Stimulated activated CD8-positive, alpha-beta memory T cell treated with anti-CD3 and anti-CD28 coated beads, Interleukin-7, amount 100 ng/mL, for 24 hours (primary cell): ENCODE measurements at places on chromosomes 11 and 22.
A peak's percentile ranks its signal among the peaks of the same experiment; 100 is the strongest.

DNA sequence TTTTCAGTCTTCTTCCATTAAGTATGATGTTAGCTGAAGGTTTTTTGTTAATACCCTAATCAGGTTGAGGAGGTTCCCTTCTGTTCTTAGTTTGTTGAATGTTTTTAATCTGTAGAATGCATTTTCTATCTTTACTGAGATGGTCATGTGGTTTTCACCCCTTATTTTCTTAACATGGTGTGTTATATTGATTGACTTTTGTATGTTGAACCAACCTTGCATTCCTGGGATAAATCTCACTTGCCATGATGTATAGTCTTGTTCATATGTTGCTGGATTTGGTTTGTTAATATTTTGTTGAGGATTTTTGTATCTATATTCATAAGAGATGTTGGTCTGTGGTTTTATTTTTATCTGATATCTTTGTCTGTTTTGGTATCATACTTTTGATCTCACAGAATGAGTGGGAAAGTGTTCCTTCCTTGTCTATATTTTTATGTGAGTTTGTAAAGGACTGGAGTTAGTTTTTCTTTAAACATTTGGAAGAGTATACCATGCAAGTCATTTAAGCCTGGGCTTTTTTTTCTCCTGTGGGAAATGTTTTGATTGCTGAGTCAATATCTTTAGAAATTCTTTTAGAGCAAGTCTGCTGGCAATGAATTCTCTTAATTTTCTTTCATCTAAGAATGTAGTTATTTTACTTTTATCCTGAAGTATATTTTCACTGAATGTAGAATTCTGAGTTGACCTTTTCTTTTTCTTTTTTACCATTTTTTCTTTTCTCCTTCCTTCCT lies 5.5 kb upstream of the P4HA3 start:
- no peak for DNase-seq

GRCh38 chr11:62546929-62547625 lies 471 bp upstream of the AHNAK start:
- no peak for DNase-seq

GRCh38 chr11:30196400-30197206 lies 34.2 kb upstream of the FSHB start:
- peak; percentile 2 for DNase-seq

DNA sequence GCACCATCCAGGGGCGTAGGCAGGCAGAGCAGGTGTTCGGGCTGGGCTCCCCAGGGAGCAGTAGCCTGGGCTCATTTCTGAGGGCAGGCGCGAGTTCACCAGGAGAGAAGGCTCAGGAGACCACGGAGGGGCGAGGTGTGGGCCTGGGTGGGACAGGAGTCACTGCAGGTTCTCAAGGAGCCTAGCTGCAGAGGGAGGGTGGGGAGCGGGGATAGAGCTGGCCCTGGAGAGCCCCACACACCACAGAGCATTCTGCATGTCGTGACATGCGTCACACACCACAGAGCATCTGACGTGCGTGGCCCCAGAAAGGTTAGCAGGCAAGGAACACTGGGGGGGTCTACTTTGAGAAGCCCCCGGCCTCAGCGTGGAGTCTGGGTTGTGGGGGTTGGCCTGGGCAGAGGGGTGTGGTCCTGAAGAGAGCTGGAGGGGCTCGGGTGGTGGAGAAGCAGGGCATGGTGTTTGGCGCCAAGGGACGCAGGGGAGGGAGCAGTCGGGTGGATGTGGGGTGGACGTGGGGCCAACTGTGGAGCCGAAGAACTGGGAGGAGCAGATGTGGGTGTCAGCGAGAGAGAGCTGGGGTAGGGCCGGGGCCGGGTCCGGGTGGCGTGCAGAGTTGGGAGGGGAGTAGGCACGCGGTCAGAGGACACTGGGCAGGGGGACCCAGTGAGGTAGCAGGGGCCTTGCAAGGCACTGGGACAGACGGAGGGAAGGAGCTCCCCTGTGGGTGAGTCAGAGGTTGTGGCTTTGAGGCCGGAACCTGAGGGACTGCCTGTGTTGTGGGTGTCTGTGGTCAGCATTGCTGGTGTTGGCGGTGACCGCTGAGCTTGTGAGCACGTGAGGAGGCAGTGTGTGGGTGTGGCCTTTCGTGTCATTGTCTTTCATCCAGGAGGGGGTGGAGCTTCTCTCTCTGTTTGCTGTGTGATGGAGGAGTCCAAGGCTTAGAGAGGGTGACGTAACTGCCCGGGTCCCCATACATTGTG lies 25.5 kb downstream of the CTTN start:
- DNase-seq: peak; percentile 14

- DNase-seq: no peak
Measured at GRCh38 chr11:124026498-124026897, at the start of gene OR10G8. OR10G8 (plus strand) TSS chr11:124026798; CDS start chr11:124029623, 2,825 bp downstream.

DNA sequence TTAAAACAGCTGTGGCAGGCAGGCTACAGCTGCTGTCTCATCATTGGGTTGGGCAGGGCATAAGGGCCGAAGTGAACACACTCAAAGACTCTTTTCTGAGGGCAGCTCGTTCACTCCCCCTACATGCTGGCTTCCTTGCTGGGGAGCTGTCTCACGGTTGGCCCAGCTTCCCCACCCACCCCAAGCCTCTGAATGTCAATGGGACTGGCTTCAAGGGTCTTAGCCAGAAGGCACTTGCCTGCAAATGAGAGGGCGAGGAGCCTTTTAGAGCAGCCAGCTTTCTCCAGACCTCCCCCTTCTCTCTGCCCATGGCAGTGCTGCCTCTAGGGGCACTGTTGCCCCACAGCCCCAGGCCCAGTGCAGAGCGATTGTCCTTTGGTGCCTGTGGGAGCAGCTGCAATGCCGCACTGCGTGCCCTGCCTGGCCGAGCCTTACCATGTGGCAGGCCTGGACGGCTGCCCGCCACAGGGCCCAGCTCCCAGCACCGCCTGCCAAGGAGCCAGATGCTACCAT lies 94.7 kb upstream of the RASSF10 start:
- no peak for DNase-seq

DNA sequence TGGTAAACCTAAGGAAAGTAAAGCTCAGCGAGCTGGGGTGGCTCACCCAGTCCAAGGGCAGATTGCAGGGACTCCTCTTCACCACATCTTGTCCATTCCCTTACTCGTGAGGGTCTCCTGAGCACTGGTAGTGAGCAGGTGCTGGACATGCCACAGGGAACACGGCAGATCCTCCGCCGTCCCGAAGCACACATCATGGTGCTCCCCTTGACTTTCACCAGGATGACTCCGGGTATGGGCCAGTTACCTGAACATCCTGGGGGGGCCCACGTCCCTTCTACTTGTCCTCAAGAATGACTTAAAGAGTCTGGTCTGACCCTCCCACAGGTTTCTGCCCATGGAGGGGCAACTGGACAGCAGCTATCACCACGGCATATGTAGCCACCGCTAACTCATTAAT lies 8.0 kb upstream of the SF1 start:
- DNase-seq: no peak

DNA sequence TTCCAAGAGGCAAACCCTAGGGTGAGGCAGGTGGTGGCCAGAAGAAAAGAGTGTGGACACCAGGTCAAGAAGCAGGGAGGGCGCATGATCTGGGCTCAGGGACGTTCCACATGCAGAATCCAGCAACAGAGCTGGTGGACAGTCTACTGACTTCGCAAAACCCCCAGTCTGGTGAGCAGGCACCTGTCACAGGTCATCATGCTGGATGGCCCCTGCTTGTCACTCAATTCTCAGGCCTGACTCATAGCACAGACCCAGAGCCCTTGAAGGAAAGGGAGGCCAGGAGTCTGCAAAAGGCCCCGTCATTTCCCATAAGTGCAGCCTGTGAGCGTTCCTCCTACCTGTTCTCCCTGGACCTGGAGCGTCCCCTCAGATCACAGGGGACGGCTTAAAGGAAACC lies 18.2 kb downstream of the APOL4 start:
- no peak for DNase-seq
